ENCODE measurements at places on chromosomes 11 and 22.

DNA sequence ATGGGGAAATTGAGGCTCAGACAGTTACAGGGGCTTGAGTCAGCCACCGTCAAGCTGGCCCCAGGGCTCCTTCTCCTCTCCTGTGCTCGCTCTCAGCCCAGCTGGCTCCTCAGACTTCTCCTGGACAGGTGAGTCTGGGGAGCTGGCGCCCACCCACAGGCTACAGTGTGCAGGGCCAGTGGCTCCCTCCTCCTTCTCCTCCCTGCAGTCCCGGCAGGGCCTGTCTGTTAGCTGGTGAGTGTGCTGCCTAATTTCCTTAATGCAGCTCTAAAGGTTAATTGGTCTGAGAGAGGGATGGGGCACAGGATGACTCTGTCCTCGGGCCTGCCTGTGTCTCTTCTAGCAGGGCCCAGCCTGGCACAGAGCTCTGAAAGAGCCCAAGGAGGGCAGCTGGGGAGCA, 31.7 kb downstream of the LMO1 start:
- no peak for DNase-seq

- no peak for DNase-seq
Observed at GRCh38 chr11:126817096-126817495, 183.5 kb downstream of the KIRREL3 start.

- no peak for DNase-seq
Observed at GRCh38 chr11:94786264-94787126, 18.3 kb downstream of the AMOTL1 start.

DNA sequence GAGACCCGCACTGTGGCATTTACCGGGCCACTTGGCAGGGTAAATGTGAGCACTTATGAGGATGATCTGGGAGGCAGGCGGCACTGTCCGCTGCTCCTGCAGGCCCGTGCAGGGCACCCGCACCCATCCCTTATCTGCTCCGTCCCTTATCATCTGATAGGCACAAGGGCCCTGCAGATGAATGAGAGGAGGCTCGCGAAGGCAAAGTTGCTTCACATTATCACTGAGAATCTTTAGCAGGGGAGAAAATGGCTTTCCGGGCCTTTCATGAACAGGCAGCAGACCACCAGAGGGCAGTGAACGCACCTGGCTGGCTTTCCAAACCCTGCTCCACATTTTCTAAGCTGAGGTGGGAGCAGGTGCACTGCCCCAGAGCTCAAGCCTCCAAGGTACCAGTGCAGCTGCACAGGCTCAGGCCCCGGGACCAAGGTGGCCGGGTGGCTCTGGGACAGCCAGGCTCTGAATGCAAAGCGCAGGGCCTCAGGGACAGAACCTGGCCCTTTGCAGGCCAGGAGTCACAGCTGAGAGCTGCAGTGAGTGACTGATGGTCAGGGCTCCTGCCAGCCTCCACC, 165.6 kb downstream of the SHANK2 start:
- DNase-seq, result peak; percentile 70
